ENCODE measurements at places on chromosomes 5 and 9.

DNA sequence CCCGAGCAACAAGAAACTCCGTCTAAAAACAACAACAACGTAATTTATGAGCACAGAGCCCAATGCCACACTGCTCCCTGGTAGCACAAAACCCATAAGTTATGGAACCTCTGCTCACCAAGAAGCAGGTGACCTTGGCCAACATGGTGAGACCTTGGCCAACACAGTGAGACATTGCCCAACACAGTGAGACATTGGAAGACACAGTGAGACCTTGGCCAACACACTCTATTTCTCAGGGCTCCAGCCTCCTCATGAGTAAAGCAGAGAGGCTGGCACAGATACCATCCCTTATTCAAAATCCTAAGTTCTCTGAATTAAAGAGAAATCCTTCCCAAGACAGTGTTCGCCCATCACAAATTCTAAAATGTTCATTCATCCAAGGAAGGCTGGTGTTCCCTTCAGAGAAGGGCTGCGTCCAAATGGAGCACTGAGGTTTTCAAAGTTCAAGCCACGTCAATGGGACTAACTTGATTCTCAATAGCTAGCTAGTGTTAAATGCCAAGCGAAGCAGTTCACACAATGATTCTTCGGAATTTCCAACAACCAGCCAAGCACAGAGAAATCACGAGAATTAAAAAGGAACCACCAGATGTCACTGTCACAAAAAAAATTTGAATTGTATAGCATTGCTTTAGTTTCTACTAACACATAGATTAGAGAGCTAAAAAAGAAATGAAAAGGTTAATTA lies 29.5 kb downstream of the TTC39B start:
- DNase-seq = peak; percentile 13

GRCh38 chr9:10605388-10605787 lies 7.4 kb downstream of the PTPRD start:
- DNase-seq = no peak

DNA sequence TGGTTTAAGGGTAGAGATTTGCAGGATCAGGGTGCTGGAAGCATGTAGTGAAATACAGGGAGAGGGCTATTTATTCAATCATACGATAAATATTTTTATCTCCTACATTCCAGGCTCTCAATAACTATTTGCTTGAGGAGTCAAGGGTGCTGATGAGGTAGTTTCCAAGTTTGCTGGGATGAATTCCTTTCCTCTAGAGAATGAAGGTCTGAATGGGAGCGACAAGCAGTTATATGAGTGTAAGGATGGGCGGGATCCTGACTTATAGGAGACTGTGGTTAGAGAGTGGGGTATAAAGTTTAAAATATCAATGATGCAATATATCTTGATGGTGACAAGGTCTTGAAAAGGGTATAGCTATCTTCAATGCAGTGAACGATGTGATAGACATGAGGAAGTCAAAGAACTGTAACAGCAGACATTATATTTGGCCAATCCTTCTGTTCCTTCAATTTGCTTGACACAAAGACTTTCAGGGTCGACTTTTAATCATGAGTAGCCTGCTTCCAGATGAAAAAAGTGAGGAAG lies 201.1 kb upstream of the HAPLN1 start:
- DNase-seq = no peak

- no peak for DNase-seq
Observed at GRCh38 chr9:135394131-135394530, 85.5 kb upstream of the PPP1R26 start.

DNA sequence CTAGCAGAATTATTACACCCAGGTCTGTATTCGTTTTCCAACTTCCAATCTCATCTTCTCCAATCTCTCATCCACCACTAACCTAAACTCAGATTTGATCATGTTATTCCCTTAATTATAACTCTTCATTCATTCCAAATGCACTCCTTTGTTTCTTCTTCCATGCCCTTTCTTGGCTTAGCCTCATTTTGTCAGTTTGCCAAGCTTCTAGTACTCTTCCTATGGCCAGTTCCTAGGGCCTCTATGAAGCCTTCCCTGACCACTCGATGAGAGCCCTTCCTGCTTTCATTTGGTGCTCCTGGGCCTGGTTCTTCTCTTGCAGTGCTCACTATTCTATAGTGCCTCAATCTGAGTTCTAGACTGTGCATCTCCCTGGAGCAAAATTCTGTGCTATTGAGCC lies 5.8 kb downstream of the FAM219A start:
- DNase-seq = no peak

GRCh38 chr9:113628621-113629020 lies 165.1 kb downstream of the RGS3 start:
- no peak for DNase-seq

- DNase-seq = no peak
Observed at GRCh38 chr9:106622164-106622487, 240.8 kb upstream of the ZNF462 start.

DNA sequence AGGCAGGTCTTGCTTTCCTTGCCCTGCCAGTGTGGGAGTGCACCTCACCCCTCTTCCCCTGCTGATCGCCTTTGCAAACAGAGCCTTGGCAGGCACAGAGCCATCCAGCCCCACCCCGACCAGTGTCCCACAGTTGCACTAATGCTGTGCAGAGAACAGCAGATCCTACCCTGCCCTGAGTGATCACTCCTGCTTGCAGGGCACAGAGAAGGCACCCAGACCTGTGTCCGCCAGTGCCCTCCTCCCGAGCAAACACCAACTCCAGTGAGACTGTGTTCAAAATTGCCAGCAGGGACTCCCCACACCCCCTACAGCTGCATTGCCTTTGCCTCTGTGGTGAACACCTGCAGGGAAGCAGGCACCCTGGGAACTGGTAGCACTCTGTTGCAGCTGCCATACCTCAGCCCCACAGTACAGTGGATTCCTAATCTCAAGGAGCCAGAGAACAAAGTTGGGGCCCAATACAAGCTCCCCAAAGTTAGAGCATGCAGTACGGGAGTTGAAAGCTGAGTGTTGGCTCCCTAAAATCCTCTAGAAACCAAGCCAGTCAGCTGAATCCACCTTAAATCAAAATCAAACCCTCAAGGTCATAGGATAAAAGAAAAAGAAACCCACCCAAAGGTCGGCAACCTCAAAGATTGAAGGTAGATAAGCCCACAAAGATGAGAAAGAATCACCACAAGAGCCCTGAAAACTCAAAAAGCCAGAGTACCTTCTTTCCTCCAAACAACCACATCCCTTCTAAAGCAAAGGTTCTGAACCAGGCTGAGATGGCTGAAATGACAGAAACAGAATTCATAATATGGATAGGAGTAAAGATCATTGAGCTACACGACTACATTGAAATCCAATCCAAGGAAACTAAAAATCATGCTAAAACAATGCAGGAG lies 92.9 kb upstream of the PIK3R1 start:
- DNase-seq = no peak

DNA sequence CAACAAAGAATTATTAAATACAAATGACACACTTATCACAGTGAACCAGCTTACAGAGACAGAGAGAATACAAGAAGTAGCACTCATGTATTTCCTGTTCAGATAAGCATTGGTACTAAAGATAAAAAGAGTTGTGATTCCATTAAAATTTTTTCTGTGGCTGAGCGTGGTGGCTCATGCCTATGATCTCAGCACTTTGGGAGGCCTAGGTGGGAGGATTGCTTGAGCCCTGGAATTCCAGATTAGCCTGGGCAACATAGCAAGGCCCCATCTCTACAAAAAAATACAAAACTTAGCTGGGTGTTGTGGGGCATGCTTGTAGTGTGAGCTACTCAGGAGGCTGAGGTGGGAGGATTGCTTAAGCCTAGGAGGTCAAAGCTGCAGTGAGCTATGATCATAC lies 32.9 kb downstream of the FCHO2 start:
- peak; percentile 4 for DNase-seq

DNA sequence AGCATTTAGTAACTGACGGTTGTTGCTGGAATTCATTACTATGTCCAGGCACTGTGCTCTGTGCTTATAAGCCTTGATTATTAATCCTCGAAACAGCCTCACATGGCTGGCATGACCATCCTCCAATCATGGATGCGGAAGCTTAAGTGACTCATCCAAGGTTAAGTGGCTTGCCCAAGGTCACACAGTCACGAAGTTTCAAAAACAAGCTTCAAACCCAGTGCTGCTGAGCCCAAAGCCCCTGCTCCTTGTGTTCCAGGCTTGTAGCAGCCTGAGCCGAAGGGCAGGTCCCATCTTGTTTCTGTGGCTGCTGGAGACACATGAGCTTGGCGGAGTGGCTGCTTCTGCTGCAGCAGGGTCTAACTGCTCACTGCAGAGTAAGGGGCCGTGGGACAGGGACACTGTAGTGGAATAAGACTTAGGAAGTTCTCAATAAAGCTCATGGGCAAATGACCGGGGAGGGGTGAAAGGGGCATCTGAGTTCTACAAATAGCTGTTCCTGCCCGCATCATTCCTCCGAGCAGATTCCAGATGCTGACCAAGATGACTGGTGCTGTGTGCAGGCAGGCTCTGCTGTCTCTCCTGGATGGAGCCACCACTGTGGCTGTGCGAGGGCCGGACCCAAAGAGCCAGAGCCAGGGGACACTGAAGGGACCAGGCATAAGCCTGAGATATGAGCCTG lies 32.4 kb downstream of the WHRN start:
- no peak for DNase-seq

DNA sequence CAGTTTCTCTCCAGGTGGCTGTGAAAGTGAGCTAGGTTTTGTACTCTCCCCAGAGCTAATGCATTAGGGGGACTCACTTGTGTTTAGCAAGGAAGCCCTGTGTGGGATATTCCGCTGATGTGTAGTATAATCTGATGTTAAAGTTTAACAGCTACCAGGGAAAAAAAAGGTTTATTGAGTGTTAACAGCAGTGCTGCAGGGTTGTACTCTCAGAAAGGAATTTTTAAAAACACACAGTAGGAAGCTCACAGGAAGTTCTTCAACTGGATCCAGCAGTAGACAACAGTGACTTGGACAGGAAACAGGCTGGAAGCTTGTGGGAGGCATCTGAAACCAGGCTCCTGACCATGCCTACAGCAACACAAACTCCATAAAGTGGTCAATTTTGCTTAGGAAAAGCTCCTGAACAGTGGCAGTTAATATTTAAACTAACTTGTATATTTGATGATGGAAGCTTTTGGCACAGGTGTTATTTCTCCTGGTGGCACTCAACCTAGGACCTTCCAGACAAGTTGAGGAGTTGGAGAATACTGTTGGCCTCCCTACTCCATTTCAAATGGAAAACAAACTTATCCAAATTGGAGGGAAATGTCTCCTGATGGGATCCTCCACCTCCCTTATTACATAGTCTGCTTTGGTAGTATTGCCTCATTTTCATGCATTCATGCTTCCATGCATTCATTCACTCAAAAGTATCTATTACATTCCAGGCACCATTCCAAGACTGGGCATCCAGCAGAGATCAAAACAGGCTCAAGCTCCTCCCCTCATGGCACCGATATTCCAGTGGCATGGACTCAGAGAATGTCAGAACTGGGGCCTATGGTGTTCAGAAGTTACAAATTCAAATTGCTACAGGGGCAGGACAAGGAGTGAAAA lies 54.7 kb downstream of the FOXD1 start:
- no peak for DNase-seq

DNA sequence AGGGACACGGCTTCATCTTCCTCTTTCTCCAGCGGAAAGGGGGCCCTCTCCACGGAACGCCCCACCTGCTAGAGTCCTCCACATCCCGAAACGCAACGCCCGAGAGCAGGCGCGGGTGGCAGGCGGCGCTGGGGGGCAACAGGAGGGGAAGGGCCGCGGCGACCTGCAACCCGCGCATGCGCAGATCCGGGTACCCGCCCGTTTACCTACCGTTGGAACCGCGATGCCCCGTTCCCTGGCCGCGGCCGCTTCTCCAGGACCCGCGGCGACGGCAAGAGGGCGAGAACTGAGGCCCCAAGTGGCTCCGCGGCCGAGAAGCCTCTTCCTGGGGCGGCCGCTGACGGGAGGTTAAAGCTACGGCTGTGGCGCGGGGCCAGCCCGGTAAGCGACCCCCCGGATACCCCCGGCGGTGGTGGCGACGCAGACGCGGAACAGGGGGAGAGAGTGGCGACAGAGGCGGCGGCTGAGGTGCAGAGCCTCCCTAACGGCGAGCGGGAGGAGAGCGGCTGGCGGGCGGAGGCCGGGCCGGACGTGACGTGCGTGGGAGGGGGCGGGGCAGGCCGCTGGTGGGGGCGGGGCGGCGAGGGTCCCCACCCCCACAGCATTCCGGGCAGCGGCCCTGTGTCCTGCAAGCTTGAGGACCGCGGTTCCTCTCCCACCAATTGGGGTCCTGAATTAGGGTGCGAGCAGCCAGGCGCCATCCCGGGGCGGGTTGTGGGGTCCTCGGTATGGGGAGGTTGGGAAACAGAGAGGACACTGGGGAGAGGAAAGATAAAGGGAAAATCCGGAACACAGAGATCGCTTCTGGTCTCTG lies at the start of gene FAM13B:
TSS of gene FAM13B (minus strand) at position 508 of the 814 bp plus-strand sequence. CDS start 13,968 bp downstream, outside the sequence.
- peak; percentile 74 for DNase-seq

DNA sequence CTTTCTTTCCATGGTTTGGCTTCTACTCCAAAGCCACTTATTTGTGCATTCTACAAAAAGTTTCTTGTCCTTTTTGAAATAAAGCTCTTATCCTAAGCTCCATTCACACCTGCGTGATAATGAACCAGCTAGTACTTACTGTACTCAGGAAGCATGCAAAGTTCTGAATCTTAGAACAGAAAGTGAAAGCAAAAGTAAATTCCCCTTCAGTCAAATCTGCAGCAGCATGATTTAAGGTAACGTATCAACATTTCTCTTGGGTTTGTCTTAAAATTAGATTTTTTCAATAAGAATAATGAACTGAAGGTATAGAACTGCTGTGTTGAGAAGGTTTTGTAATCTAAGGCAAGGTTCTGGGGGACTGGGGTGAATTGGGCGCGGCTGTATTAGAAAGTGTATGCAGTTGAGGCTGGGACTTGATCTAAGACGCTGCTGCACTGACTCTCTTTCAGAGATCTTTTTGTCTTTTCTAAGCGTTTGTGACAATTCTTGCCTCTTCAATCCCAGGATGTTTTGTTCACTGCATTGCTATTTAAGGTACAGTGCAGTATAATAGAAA lies at the start of gene ERAP2:
TSS of gene ERAP2 (plus strand) at position 209 of the 559 bp plus-strand sequence. CDS start 3,186 bp downstream, outside the sequence.
- peak; percentile 65 for DNase-seq

DNA sequence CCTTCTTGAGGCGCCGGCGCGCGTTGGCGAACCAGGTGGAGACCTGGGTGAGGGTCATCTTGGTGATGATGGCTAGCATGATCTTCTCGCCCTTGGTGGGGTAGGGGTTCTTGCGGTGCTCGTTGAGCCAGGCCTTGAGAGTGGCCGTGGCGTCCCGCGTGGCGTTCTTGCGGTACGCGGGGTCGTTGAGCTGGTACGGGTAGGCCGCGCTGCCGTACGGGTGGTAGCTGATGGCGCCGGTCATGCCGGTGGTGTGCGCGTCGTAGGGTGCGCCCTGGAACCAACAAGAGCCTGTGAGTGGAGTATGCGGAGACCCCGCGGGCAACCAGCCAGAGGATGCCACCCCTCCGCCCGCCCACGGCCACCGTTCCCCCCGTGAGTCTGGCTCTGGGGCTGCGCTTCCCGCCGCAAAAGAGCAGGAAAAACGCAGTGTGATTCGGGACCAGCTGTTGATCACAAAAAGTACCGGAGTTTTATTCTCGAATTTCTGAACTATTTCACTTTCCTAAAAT lies 1.9 kb downstream of the IRX2 start:
- no peak for DNase-seq

- DNase-seq = peak; percentile 76
Observed at GRCh38 chr5:14806456-14806855, 65.1 kb downstream of the ANKH start.

GRCh38 chr5:32690153-32690552 lies 21.0 kb upstream of the NPR3 start:
- DNase-seq = no peak
